Activated CD4-positive, alpha-beta memory T cell treated with anti-CD3 and anti-CD28 coated beads for 36 hours (primary cell): ENCODE measurements at places on chromosomes 2 and 18.
A peak's percentile ranks its signal among the peaks of the same experiment; 100 is the strongest.

DNA sequence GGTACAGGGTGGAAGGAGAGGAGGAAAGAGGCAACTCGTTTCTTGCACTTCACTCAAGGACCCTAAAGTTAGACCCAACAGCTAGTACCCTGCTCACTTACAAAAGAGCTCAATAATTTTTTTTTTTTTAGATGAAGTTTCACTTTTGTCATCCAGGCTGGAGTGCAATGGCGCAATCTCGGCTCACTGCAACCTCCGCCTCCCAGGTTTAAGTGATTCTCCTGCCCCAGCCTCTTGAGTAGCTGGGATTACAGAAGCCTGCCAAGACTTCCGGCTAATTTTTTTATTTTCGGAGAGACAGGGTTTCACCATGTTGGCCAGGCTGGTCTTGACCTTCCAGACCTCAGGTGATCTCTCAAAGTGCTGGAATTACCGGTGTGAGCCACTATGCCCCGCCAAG is 4.1 kb downstream of the ASB3 start:
- no peak for DNase-seq

DNA sequence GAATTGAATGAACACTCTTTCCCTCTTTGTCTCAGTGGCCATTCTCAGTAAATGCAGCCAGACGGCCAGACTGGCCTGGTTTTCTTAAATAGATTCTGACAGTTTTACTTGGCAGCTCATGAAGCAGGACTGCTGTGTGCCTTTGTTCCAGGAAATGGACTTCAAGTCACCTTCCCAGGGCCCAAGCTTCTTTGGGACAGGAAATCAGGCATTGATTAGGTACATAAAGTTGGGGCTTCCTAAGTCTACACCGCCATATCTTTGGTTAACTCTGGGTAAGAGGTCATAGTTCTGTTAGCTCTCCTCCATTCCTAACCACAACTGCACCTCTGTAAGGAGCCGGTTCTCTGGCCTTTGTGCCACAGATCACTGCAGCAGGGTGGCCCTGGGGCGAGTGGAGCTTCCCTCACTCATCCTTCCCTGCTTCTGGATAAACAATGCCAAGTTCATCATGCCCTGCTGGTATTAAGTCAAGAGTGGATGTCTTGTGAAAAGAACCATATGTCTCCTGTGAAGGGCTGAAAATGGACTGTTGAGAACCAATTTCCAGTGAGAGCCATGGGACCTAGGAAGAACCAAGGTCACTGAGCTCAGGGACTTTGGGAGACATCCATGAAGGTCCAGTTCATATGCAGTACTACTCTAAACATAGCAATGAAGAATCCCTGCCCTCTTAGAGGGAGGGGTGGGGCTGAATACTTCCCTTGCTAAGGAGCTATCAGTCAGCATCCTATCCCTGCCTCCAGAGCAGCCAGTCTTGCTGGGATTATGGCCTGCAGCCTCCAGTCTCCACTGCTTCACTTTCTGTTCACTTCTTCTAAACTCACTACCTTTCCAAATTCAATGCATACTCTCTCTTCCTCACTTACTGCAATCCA is 122.6 kb upstream of the XPO1 start:
- no peak for DNase-seq

GRCh38 chr2:214103276-214104001 is 307.4 kb upstream of the VWC2L start:
- no peak for DNase-seq

DNA sequence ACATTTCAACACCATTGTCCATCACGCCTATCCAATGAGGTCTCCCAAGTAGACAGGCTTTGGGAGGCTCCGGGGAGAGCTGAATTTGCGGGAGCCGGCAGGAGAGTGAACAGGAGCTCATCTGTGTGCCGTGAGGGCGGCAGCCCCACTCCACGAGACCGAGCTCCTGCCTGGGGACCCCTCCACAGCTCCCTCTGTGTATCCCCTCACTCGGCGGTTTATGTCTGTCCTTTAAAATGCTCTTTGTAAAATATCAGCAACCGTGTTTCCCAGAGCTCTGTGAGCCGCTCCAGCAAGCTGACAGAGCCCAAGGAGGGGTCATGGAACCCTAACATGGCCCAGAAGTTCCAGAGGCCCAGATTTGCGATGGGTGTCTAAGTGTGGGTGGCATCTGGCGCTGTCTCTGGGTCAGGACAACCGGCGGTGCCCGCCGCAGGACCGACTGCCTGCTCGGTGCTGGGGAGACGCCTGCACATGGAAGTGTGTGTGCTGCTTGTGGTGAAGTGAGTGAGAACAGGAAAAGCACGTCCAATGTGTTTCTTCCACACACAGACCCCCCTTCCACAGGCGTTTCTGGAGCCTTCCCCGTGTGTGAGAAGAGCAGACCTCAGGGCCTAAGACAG is 34.8 kb downstream of the SLC66A2 start:
- peak; percentile 4 for DNase-seq

DNA sequence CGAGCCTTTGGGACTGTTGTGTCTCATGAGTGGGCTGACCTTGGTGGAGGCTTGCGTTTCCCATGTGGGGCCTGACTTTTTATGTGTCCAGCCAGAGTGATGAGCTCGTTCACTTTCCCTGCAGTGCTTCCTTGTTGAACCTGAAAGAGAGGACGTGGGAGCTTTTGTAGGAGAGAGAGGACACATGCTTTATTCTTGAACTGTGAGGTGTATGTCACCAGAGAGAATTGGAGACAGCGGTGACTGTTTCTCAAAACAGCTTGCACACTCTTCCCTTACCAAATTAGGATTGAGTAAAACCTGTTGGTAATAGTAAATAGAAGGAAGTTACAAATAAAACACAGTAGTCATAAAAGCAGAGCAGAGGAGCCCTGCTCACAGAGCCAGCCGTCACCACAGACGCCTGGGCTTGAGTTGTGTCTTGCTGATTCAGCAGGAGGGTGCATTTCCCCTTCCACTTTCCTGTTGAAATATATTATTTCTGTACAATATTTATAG is 60.7 kb downstream of the INPP4A start:
- DNase-seq = peak; percentile 54

DNA sequence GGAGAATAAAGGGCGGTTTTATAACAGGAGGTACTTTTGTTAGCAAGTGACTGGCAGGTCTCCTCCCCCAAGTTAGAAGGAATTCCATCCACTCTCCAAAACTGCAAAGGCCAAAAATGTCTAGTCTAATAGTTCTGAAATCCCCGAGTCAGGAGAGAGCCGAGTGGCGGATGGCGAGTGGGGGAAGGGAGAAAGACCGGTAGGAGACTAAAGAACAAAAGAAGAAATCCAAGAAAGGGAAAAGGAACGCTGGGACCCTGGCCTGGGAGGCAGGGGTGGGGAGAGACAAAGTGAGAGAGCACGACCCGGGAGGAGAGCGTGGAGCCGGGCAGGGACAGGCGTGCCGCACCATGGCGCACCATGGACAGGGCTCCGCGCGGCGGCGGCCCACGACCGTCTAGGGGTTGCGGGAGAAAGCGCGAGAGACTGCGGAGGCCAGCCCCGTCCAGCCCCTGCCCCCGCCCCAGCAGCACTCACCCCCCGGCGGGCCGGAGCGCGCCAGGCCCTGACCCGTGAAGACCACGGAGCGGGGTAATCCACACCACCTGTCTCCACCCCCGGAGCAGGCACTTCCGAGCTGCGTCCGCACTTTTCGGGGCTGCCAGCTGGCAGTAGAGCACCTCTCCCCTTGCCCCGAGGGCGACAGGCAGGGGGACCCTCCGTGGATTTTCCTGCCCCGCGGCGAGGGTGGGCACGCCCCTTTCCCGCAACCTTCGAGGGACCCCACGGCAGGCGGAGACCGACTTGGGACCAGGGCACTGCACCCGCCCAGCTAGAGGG is 1.6 kb downstream of the CDH2 start:
- DNase-seq = no peak

GRCh38 chr2:172456002-172456401 is 28.6 kb downstream of the ITGA6 start:
- DNase-seq = no peak

GRCh38 chr2:240392084-240392947 is 43.1 kb upstream of the GPC1 start:
- no peak for DNase-seq

DNA sequence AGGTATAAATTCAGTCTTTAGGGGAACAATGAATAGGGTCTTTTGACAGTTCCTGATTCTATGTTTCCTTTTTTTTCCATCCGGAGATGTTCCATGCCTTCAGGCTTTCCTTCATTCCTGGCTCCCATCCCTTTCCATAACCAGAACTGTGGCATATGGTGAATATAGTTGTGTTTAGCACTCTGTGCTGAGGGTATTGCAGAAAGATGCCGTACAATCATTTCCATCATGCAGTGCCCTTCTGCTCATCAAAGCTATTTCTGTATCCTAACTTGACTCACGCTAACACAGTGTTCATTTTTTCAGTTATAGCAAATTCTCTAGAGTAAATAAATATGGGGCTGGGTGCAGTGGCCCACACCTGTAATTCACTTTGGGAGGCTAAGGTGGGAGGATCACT is 131.9 kb upstream of the EML6 start:
- DNase-seq = no peak

DNA sequence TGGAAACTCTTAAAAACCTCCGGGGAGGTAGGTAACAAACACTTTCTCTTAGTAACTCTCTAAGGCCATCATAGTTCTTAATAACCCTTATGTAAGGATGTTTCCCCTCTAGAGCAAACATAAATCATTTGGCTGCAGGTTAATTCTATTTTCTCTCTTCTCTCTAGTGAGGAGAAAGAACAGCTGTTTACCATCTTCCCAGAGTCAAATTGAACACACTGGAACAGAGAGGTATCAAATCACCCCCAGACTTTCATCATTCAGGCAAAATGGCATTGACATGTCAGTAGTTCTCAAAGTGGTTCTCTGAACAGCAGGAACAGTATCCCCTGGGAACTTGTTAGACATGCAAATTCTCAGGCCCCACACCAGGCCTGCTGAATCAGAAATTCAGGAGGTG is 240.7 kb downstream of the MEIS1 start:
- DNase-seq = no peak

DNA sequence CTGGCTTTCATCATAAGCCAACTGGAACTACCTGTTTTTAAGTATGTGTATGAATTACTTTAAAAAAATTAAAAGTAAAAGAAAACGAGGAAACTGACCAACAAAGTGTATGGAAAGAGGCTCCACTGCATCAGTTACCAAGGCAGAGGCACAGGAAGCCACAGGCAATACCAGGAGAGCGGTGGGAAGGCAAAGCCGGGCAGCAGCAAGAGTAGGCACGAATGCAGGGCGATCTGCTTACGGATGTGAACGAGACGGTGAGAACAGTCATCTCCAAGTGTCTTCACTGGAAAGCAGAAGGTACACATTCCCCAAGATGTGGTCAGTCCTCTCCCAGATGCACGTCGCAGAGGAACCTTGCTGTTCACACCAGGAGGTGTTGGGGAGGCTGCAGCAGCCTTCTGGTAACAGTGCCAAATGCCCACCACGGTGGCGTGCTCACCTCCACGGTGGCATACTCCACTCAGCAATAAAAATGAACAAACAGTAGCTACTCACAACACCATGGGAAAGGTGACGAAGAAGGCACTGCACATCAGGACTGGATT is 43.1 kb downstream of the HS6ST1 start:
- no peak for DNase-seq

GRCh38 chr2:163802284-163802683 is 66.5 kb upstream of the FIGN start:
- DNase-seq = no peak

DNA sequence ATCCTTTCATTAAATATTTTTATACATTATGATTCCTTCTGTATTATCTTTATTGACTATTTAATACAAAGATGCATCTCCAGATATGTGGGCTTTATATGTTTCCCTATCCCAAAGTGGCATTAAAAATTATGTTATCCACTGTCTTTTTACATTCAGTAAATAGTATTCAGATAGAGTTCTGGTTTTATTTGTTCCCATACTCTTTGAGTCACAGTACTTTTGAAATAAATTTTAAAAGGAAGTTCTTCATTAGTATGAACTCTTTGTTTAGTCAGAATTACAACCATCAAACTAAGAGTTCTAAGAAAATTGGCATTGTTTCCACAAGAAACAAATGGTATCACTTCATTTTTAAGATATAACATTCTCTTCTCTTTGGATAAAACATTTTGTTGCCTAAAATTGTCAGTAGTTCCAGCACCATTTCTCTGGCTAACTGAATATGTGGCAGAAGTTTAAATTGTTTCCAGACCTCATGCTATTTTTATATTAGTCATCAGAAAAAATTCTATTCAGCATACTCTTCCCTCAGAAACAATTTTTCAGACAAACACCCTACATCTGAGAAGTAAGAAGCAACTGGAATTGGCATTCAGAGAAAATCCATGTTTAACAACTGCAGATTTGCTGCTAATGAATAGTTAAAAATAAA is 88.5 kb upstream of the COL5A2 start:
- no peak for DNase-seq

DNA sequence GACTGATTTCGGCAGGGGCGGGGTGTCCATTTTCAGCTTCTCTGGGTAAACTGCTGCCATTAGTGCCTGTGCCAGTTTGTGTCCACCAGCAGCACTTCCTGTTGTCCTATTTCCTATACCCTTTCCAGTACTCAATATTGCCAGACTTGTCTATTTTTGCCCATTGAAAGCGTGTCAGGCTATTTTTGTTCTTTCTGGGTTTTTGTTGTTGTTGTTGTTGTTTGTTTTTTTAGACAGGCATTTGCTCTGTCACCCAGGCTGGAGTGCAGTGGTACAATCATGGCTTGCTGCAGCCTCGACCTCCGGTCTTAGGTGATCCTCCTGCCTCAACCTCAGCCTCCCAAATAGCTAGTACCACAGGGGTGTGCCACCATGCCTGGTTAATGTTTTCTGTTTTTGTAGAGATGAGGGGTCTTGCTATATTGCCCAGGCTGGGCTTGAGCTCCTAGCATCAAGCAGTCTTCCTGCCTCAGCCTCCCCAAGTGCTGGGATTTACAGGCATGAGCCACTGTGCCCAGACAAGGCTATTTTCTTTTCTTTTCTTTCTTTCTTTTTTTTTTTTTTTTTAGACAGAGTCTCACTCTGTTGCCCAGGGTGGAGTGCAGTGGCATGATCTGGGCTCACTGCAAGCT is 8.5 kb downstream of the PRELID3A start:
- no peak for DNase-seq

DNA sequence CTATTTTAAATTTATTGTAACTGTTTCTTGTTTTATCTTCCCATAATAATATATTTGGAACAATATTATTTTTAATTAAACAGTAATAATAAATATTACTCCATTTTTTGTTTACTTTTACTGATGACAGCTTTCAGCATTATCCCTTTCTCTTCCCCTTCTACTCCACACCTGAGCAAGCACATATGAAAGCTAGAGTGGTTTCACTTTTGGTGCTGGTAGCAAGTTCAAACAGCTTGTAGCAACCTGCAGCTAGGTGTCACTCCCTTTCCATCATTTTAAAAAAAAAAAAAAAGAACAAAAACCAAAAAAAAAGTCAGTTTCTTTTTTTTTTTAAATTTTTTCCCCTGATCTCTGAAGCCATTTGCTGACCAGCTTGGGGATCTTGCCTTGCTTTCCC is 801.8 kb downstream of the CCDC85A start:
- DNase-seq = no peak

DNA sequence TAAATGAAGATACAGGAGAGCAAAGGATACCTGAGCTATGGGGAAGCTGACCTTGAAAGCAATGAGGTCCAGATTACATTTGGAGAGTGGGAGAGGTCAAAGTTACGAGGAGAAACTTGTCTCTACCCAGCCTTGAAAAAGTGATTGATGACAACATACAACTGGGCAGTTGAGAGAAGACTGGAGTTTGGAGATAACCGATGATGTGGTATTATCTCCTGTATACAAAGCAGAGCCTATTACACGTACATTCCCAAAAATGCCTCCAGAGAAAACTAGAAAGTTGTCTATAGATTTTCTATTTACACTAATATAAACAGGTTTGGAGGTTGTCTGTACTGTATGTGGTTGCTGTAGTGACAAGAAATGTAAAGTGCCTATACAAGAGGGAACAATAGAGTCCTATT is 28.3 kb downstream of the ARL5A start:
- DNase-seq = no peak

GRCh38 chr2:190405995-190406394 is 2.2 kb upstream of the MFSD6 start:
- no peak for DNase-seq
